Femur (tissue), 1 donor: ENCODE measurements at places on chromosomes 4 and X.
A peak's percentile ranks its signal among the peaks of the same experiment; 100 is the strongest.

- peak; percentile 89 for DNase-seq
Observed at GRCh38 chrX:135974279-135974856, 580 bp upstream of the MMGT1 start.

DNA sequence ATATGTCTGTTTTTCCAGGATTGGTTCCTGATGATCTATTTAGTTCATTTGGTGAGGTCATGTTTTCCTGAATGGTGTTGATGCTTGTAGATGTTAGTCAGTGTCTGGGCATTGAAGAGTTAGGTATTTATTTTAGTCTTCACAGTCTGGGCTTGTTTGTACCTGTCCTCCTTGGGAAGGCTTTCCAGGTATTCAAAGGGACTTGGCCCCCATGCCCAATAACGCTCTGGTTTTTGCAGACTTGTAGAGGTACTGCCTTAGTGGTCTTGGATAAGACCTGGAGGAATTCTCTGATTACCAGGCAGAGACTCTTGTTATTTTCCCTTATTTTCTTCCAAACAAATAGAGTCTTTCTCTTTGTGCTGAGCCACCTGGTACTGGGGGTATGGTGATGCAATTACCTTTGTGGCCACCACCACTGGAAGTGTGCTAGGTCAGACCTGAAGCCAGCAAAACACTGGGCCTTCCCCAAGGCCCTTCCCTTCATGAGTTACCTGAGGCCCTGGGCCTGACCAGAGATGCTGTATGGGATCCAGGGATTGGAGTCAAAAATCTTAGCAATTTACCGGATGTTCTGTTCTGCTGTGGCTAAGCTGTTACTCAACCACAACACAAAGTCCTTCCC, 63.3 kb upstream of the RXFP1 start:
- DNase-seq: no peak

DNA sequence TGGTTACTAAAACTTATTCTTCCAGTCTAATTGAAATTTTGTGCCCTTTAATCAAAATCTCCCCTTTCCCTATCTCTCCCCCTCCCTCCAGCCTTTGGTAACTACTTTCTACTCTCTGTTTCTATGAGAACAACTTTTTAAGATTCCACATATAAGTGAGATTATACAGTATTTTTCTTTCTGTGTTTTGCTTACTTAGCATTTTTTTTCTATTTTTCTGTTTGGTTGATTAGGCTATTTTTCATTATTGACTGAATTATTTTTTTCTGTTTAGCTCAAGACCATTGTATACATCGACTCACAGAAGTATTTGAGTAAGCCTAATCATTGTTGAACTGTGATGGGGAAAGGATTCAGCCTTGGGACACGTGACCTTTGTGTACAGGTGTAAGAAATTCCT, 116.4 kb downstream of the PHEX start:
- no peak for DNase-seq

GRCh38 chrX:10983526-10983925, 127.6 kb upstream of the HCCS start:
- DNase-seq: no peak
